ENCODE measurements at places on chromosomes 2 and 18. TPM values are rescaled to one million over a fixed set of nuclear protein-coding genes. Genes with fewer than 3 reads are reported as not detected.

TMBIM1 gene
- polyA plus RNA-seq: 905 TPM

VSNL1 gene
- 18.4 TPM for polyA plus RNA-seq

PPP1R1C gene
- 3.0 TPM for polyA plus RNA-seq

HOXD3 gene
- not detected for polyA plus RNA-seq

CYBRD1 gene
- polyA plus RNA-seq: 72.7 TPM

DCDC2C gene
- not detected for polyA plus RNA-seq

UNC80 gene
- polyA plus RNA-seq: 0.09 TPM

DIPK1C gene
- not detected for polyA plus RNA-seq

FAM228A gene
- not detected for polyA plus RNA-seq

GREB1L gene
- polyA plus RNA-seq: 5.1 TPM

RAB1A gene
- polyA plus RNA-seq: 170 TPM

TGFA gene
- 71.8 TPM for polyA plus RNA-seq

ST6GAL2 gene
- polyA plus RNA-seq: 0.08 TPM

RGPD3 gene
- 0.06 TPM for polyA plus RNA-seq

CHST10 gene
- 1.0 TPM for polyA plus RNA-seq

EML6 gene
- polyA plus RNA-seq: 0.96 TPM

TMEM18 gene
- 26.0 TPM for polyA plus RNA-seq

LRRC30 gene
- polyA plus RNA-seq: not detected

CXCR4 gene
- 0.21 TPM for polyA plus RNA-seq

NEU2 gene
- not detected for polyA plus RNA-seq

TLX2 gene
- not detected for polyA plus RNA-seq

LRRTM4 gene
- not detected for polyA plus RNA-seq

LYPD6 gene
- polyA plus RNA-seq: 2.4 TPM

IKZF2 gene
- polyA plus RNA-seq: 8.2 TPM

KIAA2012 gene
- not detected for polyA plus RNA-seq

NETO1 gene
- 16.3 TPM for polyA plus RNA-seq

ITPRIPL1 gene
- polyA plus RNA-seq: 0.58 TPM

REG1B gene
- not detected for polyA plus RNA-seq

PROM2 gene
- 16.8 TPM for polyA plus RNA-seq

MC2R gene
- polyA plus RNA-seq: not detected

NT5C1B gene
- polyA plus RNA-seq: not detected

MAPRE3 gene
- polyA plus RNA-seq: 12.6 TPM
